ENCODE measurements at places on chromosomes 7 and 10.
A peak's percentile ranks its signal among the peaks of the same experiment; 100 is the strongest.

- DNase-seq, result peak; percentile 79
Measured at GRCh38 chr10:580778-581177, 108.7 kb downstream of the DIP2C start.

DNA sequence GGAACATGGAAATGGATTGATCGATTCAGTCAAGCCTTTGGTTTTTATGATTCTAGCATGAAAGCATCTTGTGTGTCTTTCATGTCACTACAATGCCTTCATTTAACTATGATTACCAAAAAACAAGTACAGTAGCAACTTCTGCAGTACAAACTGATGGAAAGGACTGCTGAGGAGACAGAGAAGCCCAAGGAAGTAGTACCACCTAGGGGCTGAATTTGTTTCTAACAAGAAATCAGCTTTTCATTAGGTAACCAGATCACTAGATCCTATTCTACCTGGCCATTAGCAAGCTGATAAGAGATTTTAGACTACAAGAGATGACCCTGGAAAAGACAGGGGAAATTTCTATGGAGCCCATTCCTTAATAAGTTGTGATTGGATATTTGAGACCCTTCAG is 3.2 kb upstream of the IFIT1 start:
- peak; percentile 47 for DNase-seq

DNA sequence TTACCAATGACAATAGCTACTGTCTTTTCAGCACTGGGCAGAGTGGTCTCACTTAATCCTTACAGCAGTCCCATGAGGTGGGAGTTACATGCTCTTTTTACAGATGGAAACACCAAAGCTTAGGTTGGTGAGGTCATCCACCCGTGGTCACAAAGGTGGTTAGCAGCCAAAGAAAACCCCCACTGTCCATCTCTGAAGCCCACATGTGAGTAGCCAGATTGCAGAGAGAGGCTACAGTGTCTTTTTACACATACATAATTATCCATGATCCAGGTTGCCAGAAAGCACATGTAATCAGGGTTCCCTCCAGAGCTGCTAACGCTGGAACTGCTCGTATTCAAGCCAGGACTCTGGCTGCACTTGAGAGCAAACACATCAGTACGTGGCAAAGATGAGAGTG is 24.6 kb upstream of the ANKRD2 start:
- peak; percentile 50 for DNase-seq

DNA sequence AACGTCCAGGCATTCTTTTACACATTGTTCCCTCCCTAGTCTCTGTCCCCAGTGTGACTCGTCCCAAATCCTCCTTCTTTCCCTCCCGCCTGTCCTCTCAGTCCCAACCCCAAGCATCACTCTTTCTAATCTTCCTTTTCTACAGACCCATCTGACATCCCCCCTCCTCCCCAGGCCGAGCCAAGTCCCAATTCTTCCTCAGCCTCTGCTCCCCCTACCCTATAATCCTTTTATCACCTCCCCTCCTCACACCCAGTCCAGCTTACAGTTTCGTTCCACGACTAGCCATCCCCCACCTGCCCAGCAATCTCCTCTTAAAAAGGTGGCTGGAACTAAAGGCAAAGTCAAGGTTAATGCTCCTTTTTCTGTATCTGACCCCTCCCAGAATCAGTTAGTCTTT is 95.1 kb downstream of the MACC1 start:
- no peak for DNase-seq

- no peak for DNase-seq
Measured at GRCh38 chr10:95941115-95941514, 33.3 kb downstream of the CC2D2B start.

Data from astrocyte of the hippocampus (primary cell).